ENCODE measurements at places on chromosomes 6 and 20.

GRCh38 chr6:34317172-34317477 lies 68.3 kb upstream of the SMIM29 start:
- DNase-seq, result no peak

DNA sequence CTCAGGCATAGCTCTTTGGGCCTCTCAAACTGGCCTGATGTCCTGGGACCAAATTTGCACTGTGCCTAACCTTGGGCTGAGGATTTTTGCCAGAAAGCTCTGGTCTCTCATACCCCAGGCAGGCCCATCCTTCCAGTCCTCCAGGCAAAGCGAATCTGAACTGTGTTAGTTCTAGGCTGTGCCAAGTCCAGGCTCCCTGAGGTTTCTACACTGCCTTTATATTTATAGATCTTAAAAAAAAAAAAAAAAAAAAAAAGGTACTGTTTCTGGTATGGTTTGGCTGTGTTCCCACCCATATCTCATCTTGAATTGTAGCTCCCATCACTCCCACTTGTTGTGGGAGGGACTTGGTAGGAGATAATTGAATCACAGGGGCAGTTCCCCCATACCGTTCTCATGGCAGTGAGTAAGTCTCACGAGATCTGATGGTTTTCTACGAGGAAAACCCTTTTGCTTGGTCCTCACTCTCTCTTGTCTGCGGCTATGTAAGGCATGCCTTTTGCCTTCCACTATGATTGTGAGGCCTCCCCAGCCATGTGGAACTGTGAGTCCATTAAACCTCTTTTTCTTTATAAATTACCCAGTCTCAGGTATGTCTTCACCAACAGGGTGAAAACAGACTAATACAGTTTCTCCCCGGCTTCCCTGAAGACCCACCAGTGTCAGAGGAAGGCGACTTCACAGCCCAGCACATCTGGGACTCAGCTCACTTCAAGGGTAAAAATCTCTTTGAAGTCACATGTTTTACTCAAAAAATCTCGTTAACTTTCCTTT lies 39.0 kb upstream of the TBXT start:
- DNase-seq, result no peak

- DNase-seq, result no peak
Measured at GRCh38 chr6:122740936-122741335, 38.6 kb upstream of the FABP7 start.

- DNase-seq, result no peak
Measured at GRCh38 chr6:40668203-40668602, 81.0 kb upstream of the LRFN2 start.

DNA sequence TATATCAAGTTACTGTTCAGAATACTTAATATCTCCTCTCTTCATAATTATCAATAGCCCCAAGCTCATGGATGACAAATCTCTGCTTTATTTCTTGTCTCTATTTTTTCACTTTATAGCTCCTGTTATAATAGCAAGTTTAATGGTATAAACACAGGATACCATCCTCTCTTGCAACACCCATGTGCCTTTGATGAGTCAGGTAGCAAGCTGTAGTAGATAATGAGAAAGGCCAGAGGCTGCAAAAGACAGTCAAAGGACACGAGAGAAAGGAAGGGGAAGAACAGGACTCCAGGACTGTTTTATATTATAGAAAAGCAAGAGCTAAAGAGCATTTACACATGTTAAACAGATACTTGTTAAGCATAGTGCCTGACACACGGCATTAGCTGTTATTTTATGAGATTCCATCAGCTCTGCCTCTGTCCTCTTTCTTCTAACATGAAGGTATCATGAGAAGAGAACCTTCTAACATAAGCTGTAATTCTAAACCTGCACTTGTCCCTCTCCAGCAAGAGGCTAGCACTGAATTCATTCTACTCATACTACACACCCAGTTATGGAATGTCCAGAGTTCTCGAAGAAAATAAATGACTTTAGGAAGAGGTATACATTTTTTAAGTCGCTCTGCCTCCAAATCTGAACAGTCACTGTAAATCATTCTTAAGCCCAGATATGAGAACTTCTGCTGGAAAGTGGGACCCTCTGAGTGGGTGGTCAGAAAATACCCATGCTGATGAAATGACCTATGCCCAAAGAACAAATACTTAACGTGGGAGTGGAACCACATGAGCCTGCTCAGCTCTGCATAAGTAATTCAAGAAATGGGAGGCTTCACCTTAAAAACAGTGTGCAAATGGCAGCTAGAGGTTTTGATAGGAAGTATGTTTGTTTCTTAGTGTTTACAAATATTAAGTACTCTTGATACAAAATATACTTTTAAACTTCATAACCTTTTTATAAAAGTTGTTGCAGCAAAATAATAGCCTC lies 45.0 kb downstream of the NT5E start:
- DNase-seq, result no peak

GRCh38 chr20:45433316-45433715 lies 17.4 kb downstream of the PIGT start:
- DNase-seq, result no peak

DNA sequence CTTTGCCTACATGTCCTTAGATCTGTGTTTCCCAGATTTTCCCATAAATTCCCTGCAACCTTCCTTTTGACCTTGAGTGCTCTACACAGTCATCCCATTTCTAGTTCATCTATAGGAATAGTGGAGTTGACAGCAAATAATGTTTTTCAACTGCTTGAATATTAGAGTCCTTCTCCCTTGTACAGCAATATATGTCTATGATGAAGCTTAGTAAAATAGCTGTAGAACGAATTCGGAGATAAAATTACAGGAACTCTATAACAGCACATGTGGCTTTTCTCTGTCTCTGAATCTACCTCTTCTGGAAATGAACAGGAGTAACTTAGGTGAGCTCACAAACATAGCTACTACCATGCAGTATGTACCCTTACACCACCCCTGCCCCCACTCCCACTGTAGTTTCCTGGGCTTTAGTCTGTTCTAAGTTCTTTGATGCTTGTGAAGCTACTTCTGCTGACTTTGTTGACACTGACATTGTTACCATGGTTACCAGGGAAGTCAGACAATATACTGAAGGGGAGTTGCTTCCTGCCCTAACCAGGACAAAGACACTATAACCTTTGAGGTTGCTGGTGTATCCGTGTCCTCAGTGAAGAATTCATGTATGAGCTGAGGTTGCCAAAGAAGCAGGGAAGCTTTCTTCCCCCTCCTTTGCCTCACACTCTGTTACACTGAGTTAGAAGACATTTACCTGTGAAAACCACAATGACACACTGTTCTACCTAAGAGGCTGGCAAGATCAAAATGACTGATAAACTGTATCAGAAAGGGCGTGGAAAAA lies 35.8 kb upstream of the SHLD1 start:
- no peak for DNase-seq

- DNase-seq, result no peak
Measured at GRCh38 chr6:41692730-41693129, 42.7 kb downstream of the TFEB start.

GRCh38 chr6:96980142-96980541 lies 55.6 kb downstream of the KLHL32 start:
- DNase-seq, result no peak

DNA sequence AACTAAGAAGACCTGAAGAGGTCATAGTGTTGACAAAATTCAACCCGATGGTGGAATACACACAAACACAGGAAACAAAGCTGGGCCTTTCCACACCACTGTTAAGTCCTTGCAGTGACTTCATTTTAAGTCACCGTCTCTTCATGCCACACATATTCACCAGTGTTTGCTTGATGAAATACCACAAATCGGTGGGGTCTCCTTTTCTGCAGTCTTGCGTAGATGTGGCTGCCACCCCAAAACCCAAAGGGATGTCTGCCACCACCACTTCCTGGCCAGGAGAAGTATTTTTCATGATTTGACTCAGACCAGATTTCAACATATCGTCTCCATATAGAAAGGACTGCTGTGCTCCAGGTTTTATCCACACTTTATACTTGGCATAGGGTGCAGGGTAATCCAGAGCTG lies 11.0 kb upstream of the COL10A1 start:
- DNase-seq, result no peak
